ENCODE measurements at places on chromosomes 12 and 14. TPM values are rescaled to one million over a fixed set of nuclear protein-coding genes. Genes with fewer than 3 reads are reported as not detected.

Gene CCDC197
- not detected for total RNA-seq

Gene SMIM41
- total RNA-seq = 4.9 TPM

Gene ABHD12B
- total RNA-seq = not detected

Gene ETFRF1
- total RNA-seq = 50.0 TPM

Gene SLC16A7
- total RNA-seq = 98.8 TPM

Gene CAPZA3
- not detected for total RNA-seq

Gene CYP27B1
- 0.33 TPM for total RNA-seq

Gene HOXC10
- not detected for total RNA-seq

Gene TCL1B
- total RNA-seq = 2.0 TPM

Gene GPHB5
- total RNA-seq = not detected

Gene CLEC7A
- 51.8 TPM for total RNA-seq

Gene FGD4
- total RNA-seq = 44.4 TPM

Gene SYCP3
- 0.23 TPM for total RNA-seq

Gene TMEM30B
- 0.57 TPM for total RNA-seq

Gene WNK1
- 239 TPM for total RNA-seq

Gene ESRRB
- 0.91 TPM for total RNA-seq

Gene LHX5
- not detected for total RNA-seq

Gene TRPV4
- total RNA-seq = 4.5 TPM

Gene EIF2S3B
- 0.91 TPM for total RNA-seq

Gene TGM1
- total RNA-seq = 3.8 TPM

Gene MAP3K9
- 5.9 TPM for total RNA-seq

Gene KLHL33
- 0.89 TPM for total RNA-seq

Gene FGF6
- not detected for total RNA-seq

Gene MTA1
- 120 TPM for total RNA-seq

Measured in spleen (tissue), 13 donors.